ENCODE measurements at places on chromosomes 13 and 19.

- no peaks in the 10 kb centered on the region for H3K36me3 ChIP-seq
- no peaks in the 10 kb centered on the region for H3K4me1 ChIP-seq
- no peak overlapping the region for H3K4me3 ChIP-seq
- H3K27ac ChIP-seq, result no peak overlapping the region
- DNase-seq, result no peak
These were observed 402.3 kb upstream of the SLITRK6 start for GRCh38 chr13:86201477-86201876.

GRCh38 chr19:10325732-10326131 is 7.6 kb downstream of the RAVER1 start:
- H3K27me3 ChIP-seq, result no peaks in the 10 kb centered on the region
- no peak for DNase-seq
- H3K4me1 ChIP-seq, result no peaks in the 10 kb centered on the region
- H3K36me3 ChIP-seq, result peaks cover 10% of the 10 kb centered on the region
- no peak overlapping the region for H3K4me3 ChIP-seq

DNA sequence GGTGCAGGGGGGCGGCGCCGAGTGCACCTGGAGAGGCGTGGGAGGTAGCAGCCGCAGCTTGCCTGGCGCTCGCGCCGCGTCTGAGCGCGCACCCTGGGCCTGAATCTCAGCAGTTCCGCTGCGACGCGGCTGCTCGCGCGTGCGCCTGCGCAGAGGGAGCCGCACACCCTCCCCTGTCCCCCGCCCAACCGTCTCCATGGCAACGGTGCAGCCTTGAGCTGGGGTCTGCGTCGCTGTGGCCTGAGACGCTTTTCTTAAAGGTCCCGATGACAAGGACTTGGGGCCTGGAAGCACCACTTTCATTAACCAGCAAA is at the start of gene PNMA8B:
PNMA8B (minus strand) TSS at position 82 of the 314 bp plus-strand sequence. CDS start 402 bp downstream, outside the sequence.
- peaks cover 3% of the 10 kb centered on the region for H3K36me3 ChIP-seq
- peak within 1 kb of the TSS; percentile 30 for H3K27ac ChIP-seq
- peaks cover 31% of the 10 kb centered on the region for H3K27me3 ChIP-seq
- peak; percentile 90 for DNase-seq
- H3K4me3 ChIP-seq, result peak within 1 kb of the TSS; percentile 55

- no peaks in the 10 kb centered on the region for H3K27me3 ChIP-seq
- no peak for DNase-seq
- H3K27ac ChIP-seq, result peak overlapping the region; percentile 37
- peaks cover 51% of the 10 kb centered on the region for H3K4me1 ChIP-seq
- no peaks in the 10 kb centered on the region for H3K36me3 ChIP-seq
These were observed 188.8 kb downstream of the POSTN start for GRCh38 chr13:37409756-37410155.

DNA sequence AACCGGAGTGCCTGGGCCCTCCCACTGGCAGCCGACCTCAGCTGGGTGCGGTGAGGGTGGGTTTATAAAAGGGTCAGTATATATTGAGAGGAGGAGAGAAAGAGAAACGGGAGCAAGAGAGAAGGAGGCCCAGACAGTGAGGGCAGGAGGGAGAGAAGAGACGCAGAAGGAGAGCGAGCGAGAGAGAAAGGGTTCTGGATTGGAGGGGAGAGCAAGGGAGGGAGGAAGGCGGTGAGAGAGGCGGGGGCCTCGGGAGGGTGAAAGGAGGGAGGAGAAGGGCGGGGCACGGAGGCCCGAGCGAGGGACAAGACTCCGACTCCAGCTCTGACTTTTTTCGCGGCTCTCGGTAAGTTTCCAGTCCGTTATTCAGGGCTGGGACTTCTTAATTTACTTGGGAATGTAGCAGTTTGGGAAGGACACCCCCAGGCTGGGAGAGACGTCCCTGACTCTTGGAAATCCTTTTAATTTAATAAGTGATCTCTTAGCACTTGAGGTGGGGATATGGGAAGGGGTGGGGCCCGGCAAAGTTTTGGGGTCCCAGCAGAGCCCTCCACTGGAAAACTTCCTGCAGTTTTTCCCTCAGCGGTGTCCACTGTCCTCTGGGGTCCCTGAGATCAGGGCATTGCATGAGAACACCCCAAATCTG is at the start of gene EMP3:
EMP3 (plus strand) TSS at position 288 of the 646 bp plus-strand sequence. CDS start 1,293 bp downstream, outside the sequence.
- peak within 1 kb of the TSS; percentile 91 for H3K27ac ChIP-seq
- DNase-seq, result peak; percentile 83
- H3K4me3 ChIP-seq, result peak within 1 kb of the TSS; percentile 73
- peaks cover 6% of the 10 kb centered on the region for H3K36me3 ChIP-seq

DNA sequence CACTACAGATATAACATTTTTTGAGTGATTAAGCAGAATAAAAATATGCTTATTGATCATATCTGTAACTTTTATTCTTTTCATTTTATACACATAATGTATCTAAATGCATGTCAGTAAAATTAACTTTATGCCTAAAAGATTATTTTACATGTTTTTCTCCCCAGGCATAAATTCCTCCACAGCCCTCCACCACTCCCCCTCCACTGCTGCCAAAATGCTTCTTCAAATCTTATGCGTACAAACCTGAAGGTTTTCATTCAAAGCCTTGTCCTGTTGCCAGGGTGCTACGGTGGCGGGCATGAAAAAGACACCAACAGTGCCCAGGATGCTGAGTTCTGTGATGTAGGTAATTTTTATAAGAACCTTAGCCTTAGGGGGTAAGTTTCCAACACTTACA is 52.9 kb downstream of the PARP4 start:
- H3K4me1 ChIP-seq, result no peaks in the 10 kb centered on the region
- DNase-seq, result no peak
- no peak overlapping the region for H3K27ac ChIP-seq
- no peaks in the 10 kb centered on the region for H3K27me3 ChIP-seq
- no peak overlapping the region for H3K4me3 ChIP-seq
- H3K36me3 ChIP-seq, result peaks cover 51% of the 10 kb centered on the region

Data from mesothelial cell of epicardium (in vitro differentiated cells).